Peyer's patch (tissue), 4 donors: ENCODE measurements at places on chromosomes 1 and 21. TPM values are rescaled to one million over a fixed set of nuclear protein-coding genes. Genes with fewer than 3 reads are reported as not detected.

The HSF2BP gene
- not detected for total RNA-seq

The AGBL4 gene
- total RNA-seq: not detected

The UTS2 gene
- total RNA-seq: 9.1 TPM

The HSD3B2 gene
- total RNA-seq: 126 TPM

The PTGER3 gene
- total RNA-seq: 2.9 TPM

The CYP4A11 gene
- 9.1 TPM for total RNA-seq

DNA sequence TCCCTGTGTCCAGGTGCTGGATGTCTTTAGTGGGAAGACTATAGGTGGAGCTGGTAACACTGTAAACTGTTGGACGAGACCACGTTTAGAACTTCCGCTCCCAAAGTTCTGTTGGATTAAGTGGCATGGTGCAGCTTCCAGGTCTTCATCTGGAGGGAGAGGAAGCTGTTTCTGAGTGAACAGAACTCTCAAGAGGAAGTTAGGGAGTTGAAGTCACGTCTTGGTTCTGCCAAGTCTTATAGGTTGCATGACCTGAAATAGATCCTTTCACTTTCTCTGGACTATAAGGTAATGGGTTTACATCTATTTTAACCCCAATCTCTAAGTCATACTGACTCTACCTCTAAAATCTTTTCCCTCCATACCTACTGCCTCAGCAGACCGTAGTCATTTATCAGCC is 97.4 kb upstream of the TNR start:
- H3K4me1 ChIP-seq: no peaks in the 10 kb centered on the region
- H3K27ac ChIP-seq: no peak overlapping the region
- DNase-seq: no peak

DNA sequence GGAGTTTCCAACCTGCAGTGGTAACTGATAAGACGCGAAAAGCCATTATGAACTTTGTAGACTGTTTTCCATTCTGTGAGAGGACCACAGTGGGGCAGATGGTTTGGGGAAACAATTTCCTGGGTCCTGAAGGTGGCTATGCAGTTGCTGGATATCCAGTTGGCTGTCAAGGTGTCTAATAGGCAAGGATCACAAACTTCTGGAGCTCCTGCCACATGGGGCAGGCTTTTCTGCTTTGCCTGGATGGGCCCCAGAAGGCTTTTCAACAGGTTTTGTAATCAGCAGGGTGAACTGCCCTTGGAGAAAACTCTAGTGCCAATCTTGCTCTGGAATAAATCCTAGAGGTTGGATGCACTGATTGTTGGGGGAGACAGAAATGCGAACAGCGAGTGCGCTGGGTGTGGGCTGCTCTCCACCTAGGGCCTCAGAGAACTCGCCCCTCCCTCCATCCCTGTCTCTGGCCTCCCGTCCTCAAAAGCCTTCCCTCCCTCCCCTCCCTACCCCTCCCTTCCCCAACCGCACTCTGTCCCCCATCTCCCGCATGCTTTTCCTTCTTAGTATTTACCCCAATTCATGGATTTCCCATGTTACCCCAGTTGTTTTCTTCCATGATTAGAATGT is 210.3 kb upstream of the USP24 start:
- H3K27me3 ChIP-seq: no peaks in the 10 kb centered on the region
- no peak overlapping the region for H3K27ac ChIP-seq
- H3K4me3 ChIP-seq: no peak overlapping the region
- H3K4me1 ChIP-seq: no peaks in the 10 kb centered on the region

- DNase-seq: no peak
- no peak overlapping the region for H3K4me3 ChIP-seq
- H3K36me3 ChIP-seq: peaks cover 35% of the 10 kb centered on the region
- H3K27ac ChIP-seq: peak overlapping the region; percentile 59
Observed at GRCh38 chr1:224430511-224431113, 4.0 kb downstream of the WDR26 start.

DNA sequence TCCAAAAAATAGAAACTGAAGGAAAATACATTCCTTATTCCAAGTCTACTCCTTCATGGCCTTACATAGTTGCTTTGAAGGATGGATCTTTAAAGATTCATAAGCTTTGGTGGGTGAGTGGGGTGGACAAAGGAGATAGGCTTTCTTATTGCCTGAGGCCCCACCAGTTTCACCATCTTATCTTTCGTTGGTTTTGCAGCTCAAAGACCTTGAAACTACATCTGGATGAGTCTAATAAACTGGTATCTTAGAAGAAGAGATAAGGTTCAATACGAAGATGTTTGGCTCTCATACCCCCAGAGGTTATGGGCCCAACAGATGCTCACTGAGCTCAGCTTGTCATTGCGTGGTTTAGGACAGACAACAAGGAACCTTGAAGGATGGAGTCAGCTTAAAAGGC is 201.5 kb downstream of the HS2ST1 start:
- no peak overlapping the region for H3K4me3 ChIP-seq
- no peak for DNase-seq
- H3K27me3 ChIP-seq: no peaks in the 10 kb centered on the region
- H3K27ac ChIP-seq: no peak overlapping the region

DNA sequence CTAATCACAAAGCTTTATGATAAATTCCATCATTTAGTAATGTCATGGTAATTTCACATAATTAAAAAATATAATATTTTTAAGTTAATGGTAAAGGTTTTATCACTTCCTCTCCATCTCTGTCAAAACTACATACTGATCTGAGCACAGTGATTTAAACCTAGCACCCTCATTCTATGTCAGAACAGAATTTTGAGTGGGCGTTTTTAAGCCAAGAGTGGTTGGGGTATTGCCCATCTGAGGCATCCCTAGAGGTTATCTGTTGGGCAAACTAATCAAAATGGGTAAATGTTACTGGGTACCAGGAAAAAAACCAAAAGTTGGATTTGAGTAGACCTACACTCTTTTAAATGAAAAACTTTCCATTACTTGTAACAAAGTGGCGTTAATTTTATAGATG is 100.7 kb upstream of the GFI1 start:
- H3K4me3 ChIP-seq: no peak overlapping the region
- H3K36me3 ChIP-seq: no peaks in the 10 kb centered on the region
- H3K27me3 ChIP-seq: no peaks in the 10 kb centered on the region
- no peak overlapping the region for H3K27ac ChIP-seq
- H3K4me1 ChIP-seq: no peaks in the 10 kb centered on the region

- H3K36me3 ChIP-seq: no peaks in the 10 kb centered on the region
- DNase-seq: no peak
- no peak overlapping the region for H3K4me3 ChIP-seq
- H3K27ac ChIP-seq: no peak overlapping the region
Observed at GRCh38 chr1:174710868-174711845, 263.4 kb downstream of the GPR52 start.

DNA sequence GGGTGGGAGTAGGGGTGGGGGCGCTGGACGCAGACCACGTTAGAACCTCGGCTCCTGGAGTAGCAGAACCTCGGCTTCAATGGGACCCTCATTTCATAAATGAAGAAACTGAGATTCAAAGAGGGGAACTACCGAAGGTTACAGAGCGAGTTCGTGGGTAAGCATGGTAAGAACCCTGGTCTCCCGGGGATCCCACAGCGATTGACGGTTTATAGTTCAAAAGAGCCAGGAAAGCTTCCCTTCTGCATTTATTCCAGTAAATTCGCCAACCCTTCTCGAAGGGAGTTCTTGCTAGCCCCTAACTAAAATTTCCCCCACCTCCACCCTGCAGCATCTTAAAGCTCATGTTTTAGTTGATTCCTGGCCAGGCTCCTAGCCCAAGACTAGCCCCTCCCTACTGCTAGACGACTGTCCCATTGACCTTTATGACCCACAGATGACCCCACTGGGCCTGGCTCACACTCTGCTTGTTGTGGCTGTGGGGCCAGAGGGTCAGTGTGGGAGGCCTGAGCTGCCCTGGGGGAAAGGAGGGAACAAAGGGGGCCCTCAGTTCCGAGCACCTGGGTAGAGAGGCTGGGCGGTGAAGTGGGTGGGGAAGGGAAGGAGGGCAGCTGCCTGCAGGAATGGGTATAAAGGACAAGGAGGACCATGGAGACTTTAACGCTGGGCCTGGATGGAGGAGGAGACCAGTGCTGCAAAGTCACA is 558 bp upstream of the KIF21B start:
- no peak for DNase-seq
- no peak overlapping the region for H3K27ac ChIP-seq
- H3K4me3 ChIP-seq: peak overlapping the region; percentile 81
- H3K36me3 ChIP-seq: no peaks in the 10 kb centered on the region

DNA sequence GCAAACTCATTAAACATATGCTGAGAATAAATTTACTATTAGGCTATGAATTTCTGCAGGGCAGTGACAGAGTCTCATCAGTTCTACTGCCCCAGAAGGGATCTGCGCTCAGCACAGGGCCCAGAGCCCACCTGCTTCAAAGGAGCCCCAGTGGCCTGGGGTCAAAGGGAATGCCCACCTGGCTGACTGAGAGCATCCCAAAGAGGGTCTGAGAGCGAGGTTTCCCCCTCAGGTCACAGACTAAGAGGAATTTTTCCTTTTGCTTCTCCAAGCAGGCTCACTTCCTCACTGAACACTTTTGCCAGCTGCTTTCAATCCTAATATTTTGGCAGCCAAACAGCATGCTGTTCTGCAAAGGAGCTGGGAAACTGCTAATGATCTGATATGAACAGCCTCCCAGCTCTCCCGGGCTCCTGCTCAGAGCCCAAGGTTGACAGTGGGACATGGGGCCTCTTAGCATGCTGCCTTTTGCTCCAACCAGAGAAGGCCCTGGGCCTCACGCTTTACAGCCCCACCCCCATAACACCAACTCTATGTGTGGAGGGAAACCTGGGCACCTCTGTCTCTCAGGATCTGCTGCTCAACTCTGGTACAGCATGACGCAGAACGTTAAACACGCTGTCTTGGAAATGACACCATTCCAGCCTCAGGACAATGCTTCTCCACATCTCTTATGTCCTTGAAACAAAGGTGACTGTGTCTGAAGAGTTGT is 70.7 kb upstream of the SYT6 start:
- H3K27me3 ChIP-seq: no peaks in the 10 kb centered on the region
- DNase-seq: no peak
- no peaks in the 10 kb centered on the region for H3K36me3 ChIP-seq
- H3K4me1 ChIP-seq: no peaks in the 10 kb centered on the region
- no peak overlapping the region for H3K27ac ChIP-seq
- H3K4me3 ChIP-seq: no peak overlapping the region

DNA sequence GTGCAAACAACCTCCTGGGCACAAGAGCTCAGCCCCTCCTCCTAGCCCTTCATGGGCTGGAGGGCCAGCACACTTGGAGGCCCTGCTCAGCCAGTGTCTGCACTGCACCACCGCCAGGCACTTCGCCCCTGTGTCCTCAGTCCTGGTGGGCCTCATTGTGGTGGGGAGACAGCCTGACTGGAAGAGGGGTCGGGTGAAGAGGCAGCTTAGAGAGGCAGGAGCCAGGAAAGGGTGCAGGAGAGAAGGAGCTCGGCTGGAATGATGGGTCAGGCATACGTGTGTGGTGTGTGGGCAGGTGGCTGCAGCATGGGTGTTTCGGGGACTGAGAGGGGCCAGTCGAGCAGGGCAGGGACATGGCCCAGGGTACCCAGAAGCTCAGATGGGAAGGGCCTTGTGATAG is 4.1 kb downstream of the WNT3A start:
- H3K36me3 ChIP-seq: no peaks in the 10 kb centered on the region
- no peaks in the 10 kb centered on the region for H3K27me3 ChIP-seq
- peaks cover 6% of the 10 kb centered on the region for H3K4me1 ChIP-seq
- no peak overlapping the region for H3K27ac ChIP-seq
- H3K4me3 ChIP-seq: no peak overlapping the region

DNA sequence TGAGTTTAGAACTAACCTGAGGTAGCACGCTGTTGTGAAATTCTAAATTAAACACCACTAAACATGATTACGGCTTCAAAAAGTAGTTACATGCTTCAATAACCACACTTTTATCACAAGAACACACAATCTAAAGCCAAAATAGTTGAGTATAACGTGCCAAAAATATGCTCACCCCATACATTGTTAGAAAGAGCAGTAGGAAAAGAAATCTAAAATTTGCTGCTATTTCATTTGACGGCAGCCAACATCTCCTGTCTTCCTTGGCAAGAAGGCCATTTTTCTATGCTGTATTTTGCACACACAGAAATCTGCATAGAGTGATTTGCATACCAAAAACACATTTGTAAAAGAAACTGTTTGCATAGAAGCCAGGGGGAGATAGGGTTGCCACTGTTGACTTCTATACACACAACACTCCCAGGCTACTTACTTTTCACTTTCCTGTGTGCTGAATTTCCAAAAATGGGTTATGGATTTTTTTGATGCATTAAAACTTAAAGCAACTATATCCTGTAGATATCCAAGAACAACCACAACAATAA is 42.9 kb upstream of the DMRTB1 start:
- no peaks in the 10 kb centered on the region for H3K27me3 ChIP-seq
- DNase-seq: no peak
- H3K4me1 ChIP-seq: no peaks in the 10 kb centered on the region
